Activated CD4-positive, alpha-beta T cell treated with anti-CD3 and anti-CD28 coated beads, Interleukin-2, Interleukin-4, amounts not matched to agents 100 ng/mL and 50 ng/mL, durations not matched to agents 16 hours and 8 hours (primary cell): ENCODE measurements at places on chromosomes 4 and X.

- DNase-seq: no peak
Measured at GRCh38 chrX:122666601-122667000, 517.5 kb upstream of the GRIA3 start.

- peak; percentile 35 for DNase-seq
Measured at GRCh38 chr4:67658302-67658701, 42.7 kb downstream of the UBA6 start.

DNA sequence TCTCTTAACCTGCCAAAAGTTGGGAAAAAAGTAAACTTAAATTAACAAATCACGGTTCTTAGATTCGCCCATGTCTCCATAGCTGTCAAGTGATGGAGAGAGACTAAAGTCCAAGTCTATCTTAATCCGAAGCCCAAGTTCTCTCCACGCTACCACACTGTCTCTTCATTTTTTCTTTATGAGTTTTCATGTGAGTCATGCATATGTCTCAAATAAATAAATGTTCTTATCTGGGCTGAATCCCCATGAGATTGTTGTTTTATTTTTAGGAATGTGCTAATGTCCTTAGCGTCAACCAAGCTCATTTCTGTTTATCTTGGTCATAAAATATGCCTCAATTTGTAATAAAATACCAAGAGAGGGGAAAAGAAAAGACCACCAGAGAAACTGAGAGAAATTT lies 169.3 kb downstream of the RCHY1 start:
- DNase-seq: no peak

- DNase-seq: no peak
Measured at GRCh38 chr4:13794819-13795565, 167.5 kb upstream of the BOD1L1 start.

DNA sequence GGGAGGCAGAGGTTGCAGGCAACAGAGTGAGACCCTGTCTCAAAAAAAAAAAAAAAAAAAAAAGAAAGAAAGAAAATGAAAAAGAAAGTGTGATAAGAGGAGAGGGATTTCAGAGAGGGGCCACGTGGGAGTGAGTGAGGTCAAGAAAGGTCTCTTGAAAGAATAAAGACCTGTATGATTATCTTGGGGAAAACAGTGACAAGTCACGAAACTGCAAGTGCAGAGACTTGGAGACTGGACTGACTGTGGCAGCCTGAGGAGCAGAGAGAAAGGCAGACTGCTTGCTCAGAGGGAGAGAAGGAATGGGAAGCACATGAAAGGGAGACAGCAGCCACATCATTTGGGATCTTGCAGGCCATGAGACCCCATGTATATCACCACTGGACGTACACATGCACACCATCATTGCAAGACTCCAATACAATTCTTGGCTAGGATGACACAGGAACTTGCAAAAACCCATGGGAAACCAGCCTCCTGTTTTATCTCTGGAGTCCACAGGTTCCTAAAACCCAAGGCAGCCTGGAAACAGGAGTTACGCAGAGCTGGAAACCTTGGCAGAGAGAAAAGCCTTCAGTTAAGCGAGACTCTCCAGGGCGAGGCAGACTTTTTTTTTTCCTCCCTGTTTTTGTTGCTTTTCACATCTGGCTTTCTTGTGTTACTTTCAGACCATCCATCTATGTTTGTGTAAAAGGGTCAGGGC lies 207.0 kb upstream of the TBL1X start:
- DNase-seq: no peak

GRCh38 chr4:182325848-182326255 lies 82.7 kb downstream of the TENM3 start:
- no peak for DNase-seq

GRCh38 chr4:53497487-53498244 lies 93.6 kb downstream of the LNX1 start:
- no peak for DNase-seq

DNA sequence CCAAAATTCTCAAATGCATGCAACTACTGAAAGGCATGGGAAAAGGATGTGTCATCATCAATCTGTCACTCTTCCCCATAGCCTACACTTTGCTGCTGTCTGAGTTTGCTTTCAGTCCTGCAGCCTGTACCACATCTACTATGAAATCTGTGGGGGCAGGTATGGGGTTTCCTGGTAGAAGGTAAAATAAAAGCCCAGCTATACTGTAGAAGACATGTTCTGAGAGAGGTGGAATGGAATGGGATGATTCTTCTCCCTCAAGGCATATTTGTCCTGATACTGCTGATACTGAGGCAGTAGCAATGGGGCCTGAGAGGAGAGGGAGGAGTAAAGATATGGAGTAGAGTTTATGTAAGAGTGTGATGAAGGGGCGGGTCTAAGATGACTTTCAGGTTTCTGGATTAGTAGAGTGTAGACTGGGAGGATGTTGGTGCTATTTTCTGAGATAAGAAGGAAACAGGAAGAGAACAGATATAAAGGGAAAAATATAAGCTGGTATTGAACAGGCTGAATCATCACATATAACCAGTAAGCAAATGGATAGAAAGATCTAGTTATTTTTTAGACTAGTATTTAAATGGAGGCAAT lies 38.7 kb upstream of the GYPA start:
- DNase-seq: peak; percentile 11

DNA sequence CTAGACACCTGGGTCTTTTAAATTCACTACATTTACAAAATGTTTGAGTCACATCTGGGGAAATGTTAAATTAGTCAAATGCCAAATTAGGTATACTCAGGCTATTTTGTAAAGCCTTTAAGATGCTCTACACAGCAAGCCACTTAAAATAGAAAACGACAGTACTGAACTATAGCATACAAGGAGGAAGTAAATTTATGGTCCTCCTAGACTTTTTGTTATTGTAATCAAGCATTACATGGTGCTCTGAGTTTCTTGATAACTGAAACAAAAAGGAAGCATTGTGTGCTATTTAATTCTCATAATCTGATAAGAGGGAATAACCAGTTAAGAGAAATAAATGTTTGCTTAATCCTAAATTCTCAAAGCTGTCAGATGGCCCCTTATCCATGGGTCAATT lies 46.2 kb downstream of the SLC9A7 start:
- DNase-seq: no peak

- no peak for DNase-seq
Measured at GRCh38 chrX:23900220-23900797, 7.4 kb downstream of the APOO start.

GRCh38 chrX:623599-624315 lies 6.8 kb upstream of the SHOX start:
- DNase-seq: no peak

- no peak for DNase-seq
Measured at GRCh38 chrX:137549073-137549472, 16.9 kb upstream of the ZIC3 start.

DNA sequence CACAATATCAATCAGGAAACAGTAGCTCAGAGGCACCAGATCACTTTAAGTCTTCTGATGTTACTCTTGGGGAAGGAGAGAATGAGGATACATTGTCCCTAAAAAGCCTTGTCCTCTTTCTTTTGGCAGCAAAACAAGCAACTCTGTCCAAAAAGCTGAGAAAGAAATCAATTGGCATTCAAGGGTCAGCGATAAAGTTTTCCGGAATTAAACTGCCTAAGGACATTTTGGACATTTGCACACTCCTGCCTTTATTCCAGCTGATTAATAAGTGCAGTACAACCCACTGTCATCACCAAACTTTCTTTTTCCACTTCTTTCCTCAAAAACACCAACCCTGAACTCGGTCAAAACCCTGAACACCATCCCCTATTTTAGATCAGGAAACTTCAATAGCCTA lies 85.8 kb upstream of the FAM9A start:
- DNase-seq: no peak

DNA sequence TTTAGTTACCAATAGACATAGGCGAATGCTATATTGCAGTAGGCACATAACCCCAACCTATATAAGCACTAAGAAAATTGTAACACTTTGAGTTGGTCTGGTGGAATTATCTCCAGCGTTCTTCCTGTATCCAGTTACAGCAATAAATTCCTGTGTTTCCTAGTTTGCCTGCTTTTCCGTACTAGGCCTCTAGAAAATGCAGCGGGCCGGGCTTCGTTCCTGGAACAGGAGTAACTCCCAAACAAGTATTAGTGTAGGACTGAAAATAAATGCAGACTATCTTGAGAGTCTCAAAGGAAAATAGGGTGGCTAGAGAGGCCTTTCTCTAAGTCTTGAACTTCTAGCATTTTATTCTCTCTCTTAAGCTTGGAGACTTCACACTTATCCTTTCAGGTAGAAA lies 159.8 kb downstream of the OR13H1 start:
- no peak for DNase-seq

DNA sequence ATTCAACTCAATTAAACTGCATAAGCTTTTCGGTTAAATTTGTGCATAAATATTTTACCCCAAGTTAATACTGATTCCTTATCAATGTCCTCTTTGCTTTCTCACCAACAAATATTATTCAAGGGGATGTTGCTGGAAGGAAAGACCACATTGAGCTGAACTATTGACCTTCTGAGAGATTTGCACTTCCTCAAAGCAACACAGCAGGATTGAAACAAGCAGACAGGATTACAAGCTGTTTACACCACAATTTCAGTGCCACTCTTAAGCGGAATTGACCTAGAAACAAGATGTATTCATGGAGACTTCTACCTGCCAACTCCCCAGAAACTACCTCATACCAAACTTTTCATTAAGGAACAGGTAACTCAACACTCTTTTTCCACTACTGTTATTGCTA lies 96.5 kb upstream of the DUSP21 start:
- no peak for DNase-seq

GRCh38 chr4:55762819-55763218 lies 56.8 kb upstream of the EXOC1L start:
- DNase-seq: no peak

- no peak for DNase-seq
Measured at GRCh38 chrX:115913575-115913974, 257.0 kb upstream of the AGTR2 start.

DNA sequence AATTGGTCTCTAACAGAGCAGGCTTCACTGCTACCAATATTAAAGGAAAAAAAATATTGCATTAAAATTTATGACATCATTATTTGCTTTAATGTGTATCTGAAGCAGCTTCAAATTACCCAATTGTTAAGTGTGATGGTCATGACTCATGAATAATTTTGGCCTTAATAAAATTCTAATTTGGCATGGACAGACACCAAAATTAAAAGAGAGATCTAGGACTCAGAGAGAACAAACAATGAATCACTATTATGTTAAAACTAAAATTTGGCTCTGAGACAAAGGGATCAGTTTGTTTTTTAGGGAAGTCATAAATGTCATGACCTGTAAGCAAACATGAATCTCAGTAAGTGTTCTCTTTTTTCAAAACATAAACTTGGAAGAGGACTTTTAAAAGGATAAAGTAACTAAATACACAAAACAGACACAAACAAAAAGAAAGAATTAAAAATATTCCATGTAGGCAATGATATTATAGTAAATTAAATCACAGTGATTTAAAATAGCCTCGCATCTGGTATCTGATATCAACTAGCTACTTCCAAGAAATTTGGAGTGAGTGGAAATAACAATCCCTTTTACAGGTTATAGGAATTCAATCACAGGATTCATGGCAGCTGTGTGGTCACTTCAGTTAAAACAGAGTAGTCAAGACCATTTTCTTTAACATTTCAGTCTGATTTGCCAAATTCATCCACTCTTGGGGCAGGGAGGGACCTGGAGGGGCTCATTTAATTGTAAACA lies 11.6 kb downstream of the VEGFC start:
- no peak for DNase-seq

- no peak for DNase-seq
Measured at GRCh38 chrX:123525123-123525725, 207.6 kb downstream of the THOC2 start.

GRCh38 chrX:129000018-129000417 lies 523.3 kb downstream of the SMARCA1 start:
- no peak for DNase-seq

GRCh38 chr4:39823191-39823590 lies 125.3 kb downstream of the UBE2K start:
- no peak for DNase-seq

GRCh38 chrX:105315248-105315647 lies 94.8 kb upstream of the TEX13A start:
- DNase-seq: no peak

DNA sequence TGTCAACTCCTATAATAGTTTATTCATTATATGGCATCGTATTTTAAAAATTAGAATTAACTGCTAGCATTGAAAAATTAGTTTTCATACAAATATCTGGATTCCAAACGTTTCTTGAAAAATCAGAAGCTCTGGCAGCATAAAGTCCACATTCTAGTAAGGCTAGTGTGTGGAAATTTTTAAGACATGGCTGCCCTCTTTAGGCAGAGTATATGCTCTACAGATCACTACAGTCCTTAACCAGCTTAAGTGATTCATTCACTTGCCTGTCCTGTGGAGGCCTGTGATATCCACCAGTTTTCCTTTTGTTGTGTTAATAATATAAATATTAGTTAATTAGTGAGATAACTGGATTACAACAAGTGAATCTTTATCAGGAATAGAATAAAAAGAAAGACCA lies 287.2 kb downstream of the OPHN1 start:
- DNase-seq: peak; percentile 8

- DNase-seq: no peak
Measured at GRCh38 chr4:79882806-79883205, 190.2 kb downstream of the ANTXR2 start.

GRCh38 chr4:19650903-19651864 lies 600.5 kb upstream of the SLIT2 start:
- DNase-seq: no peak

GRCh38 chr4:6125103-6125651 lies 75.2 kb downstream of the JAKMIP1 start:
- no peak for DNase-seq

DNA sequence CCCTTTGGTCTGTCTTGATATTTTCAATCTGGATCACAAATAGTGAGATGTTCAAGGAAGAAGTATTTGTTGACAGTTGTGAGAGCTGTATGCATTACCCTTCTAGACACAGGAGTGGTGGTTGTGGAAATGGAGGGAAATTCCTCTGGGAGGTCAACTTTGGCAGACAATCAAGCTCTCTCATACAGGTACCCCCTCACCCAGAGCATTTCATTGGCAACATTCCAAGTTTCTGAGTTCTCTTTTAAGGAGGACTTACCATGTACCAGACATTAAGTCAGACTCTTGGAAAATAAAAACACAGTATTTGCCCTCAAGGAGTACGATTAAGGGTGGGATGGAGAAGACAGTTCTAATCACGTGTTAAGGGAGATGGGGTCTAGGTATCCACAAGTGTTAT lies 45.3 kb downstream of the KLHL15 start:
- no peak for DNase-seq

GRCh38 chr4:143291314-143291713 lies 45.4 kb upstream of the GAB1 start:
- DNase-seq: no peak

DNA sequence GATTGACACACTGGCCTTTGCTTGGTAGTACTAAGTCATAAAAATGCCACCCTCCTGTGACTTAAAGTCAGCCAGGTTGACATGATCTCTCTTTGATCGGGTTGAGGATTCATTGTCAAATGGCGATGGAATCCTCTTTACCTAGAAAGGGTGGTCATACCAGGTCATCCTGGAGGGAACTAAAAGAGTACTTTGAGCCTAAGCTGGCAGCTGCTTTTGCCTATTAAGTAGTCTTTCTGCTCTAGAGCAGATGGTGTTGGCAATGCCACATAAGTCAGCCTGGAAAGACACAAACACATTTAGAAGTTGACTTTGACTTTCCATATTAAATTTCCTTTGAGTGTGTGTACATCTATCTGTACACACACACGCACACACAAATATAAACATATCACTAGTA lies 39.2 kb upstream of the C4orf54 start:
- DNase-seq: no peak
